CD4-positive, alpha-beta T cell treated with Interferon gamma for 1 hour (primary cell): ENCODE measurements at places on chromosomes 5 and 9.

- no peak for DNase-seq
Measured at GRCh38 chr5:116440457-116441001, 134.1 kb downstream of the SEMA6A start.

DNA sequence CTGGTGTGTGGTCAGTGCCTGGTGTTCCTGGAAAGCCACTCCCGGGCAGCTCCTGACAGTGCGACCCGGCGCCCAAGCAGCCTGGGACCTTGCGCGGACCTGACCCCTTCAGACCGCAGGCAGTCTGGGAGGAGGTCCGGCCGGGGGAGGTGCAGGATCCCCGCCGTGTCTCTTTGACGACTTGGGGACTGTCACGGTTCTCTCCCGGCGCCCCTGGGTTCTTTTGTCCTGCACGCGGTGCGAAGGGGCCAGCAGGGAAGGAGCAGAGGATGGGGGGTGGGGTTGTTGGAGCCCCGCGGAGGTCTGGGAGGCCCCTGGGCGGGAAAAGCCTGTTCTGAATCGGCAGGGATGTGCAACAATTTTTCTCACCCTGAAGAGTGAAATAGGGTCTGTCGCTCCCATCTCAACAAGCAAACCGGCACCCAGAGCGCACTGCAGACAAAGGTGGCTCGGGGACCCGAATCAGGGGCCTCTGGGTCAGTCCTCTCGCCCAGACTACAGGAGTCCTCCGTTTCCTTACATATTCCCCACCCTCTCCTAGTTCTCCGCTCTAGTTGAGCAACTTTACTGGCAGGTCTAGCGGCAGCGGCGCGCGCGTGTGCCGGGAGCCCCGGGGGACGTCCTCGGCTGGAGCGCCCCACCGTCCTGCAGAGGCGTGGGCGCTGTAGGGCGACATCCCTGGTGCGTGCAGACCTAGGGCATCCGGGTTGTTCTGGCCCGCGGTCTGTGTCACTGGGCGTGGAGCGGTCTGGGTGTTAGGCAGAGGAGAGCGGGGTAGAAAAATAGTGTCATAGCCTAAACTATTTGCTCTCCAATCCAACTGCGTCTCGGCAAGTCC is 1.2 kb downstream of the VCAN start:
- DNase-seq: no peak

DNA sequence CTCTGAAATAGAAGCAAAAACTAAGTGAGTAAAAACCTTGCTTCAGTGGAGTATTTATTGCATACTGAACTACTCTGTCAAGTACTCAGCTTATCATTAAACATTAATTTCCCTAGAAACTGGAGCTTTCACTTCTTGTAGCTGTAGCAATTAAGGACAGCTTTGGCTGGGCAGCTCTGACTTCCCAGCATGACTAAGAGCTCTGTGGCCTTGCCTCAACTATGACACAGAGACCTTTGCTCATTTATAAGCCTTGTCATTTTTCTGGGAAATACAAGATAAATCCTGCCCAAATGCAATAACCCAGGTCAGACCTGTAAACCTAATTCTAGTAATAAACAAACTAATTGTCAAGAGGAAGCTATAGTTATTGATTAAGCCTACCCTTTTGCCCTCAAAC is 65.4 kb upstream of the STK32A start:
- no peak for DNase-seq

- peak; percentile 2 for DNase-seq
Measured at GRCh38 chr9:72154468-72155285, 5.4 kb downstream of the GDA start.

DNA sequence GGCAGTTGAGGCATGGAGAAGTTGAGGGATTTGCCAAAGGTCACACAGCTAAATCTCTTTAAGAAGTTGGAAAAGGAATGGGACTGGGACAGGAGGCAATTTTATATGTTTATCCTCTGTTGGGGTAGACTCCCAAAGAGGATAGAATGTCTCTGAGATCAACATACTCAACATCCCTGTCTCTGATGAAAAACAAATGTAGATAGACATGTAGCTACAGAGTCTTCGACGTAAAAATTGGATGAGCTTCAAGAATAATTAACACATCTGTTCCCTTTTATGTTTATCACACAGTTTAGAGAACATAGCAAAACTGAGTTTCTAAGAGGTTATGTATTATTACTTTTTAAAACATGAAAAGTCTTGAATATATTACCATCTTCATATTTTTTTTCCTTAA is 204.6 kb upstream of the CD180 start:
- no peak for DNase-seq

- DNase-seq: no peak
Measured at GRCh38 chr5:2642684-2643345, 108.7 kb downstream of the IRX2 start.

GRCh38 chr5:60649288-60649917 is 50.6 kb downstream of the DEPDC1B start:
- no peak for DNase-seq

- DNase-seq: no peak
Measured at GRCh38 chr5:1299511-1299850, 4.6 kb upstream of the TERT start.

DNA sequence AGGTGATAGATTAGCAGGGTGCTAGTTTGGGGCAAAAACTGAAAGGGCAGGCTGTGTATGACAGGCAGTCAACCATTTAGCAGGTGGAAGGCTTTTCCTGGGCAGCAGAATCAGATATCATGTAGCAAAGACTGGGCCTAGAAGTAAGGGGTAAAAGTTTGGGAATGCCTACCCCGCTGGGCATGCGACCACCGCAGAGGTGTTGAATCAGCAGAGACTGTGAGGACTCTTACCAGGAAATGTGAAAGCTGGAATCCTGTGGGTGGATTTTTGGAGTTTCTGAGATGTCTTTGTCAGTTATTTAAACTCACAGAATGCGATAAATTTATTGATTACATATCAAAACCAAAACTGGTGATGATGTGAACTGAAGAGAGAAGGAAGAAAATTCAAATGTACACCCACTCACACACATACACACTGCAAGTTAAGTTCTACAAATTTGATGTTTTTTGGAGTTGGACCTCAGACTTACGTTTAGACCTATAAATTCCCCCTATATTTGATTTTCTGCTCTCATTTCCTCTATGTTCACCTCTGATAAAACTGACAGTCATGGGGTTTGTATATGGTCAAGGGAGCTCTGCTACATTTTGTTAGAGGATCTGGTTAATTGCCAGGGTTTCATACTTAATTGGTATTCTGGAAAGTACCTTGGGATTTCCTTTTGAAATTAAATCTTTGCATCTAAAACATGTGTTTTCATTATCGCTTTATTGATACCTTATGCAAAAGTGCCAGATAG is 333.6 kb downstream of the CSNK1G3 start:
- DNase-seq: no peak

GRCh38 chr5:149038336-149039080 is 24.4 kb downstream of the SH3TC2 start:
- no peak for DNase-seq

DNA sequence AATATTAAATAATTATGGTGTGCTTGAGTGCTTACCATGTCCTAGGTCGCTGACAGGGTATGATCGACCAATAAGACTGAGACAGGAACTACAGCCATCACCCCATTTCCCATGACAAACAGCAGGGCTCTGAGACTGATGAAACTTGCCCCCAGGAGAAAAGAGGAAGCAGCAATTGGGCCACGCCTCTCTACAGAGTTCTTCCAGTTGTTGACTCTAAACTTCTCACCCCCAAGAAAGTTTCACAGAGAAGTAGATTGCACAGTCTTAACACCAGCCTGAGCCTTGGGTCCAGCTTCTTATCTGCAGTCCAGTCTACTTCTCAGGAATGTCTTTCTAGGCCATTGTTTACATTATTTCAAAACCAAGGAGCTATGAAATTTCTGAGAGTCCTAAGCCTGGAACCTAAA is 182.2 kb upstream of the ANKRD55 start:
- peak; percentile 79 for DNase-seq

DNA sequence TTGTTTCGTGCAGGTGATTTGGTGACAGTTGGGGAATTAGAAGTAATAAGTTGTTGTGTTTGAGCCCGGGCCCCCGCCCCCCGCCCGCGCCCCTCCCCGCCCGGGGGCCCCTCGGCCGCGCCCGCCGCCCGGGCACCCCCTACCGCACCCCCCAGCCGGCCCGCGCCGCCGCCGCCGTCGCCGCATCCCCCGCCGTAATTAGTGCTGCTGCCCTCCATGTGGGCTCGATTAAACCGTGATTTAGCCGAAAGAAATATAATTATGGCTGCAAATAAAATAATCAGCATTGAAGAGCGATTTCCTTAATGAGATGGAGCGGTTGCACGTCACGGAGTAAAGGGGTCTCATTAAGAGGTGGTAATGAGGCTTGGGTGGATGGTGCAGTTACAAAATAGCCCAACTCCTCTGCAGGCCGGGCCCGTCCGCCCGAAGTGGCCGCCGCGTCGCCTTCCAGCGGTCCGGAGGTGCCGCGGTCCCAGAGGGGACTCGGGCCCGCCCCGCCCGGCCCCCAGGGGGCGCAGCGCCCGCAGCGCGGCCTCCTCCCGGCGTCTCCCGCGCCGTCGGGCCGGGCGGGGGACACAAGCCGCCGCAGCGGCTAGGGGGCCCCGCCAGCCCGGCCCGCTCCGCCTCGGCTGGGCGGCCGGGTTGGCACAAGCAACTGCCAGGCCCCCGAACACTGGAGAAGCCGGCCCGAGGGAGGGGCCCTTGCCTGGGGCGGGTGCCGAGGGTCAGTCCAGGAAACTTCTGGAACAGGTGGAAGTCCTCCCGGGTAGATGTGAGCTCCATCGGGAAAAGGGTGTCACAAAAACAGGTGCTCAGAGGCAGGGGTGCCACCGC is 6.9 kb upstream of the OTP start:
- DNase-seq: peak; percentile 32

DNA sequence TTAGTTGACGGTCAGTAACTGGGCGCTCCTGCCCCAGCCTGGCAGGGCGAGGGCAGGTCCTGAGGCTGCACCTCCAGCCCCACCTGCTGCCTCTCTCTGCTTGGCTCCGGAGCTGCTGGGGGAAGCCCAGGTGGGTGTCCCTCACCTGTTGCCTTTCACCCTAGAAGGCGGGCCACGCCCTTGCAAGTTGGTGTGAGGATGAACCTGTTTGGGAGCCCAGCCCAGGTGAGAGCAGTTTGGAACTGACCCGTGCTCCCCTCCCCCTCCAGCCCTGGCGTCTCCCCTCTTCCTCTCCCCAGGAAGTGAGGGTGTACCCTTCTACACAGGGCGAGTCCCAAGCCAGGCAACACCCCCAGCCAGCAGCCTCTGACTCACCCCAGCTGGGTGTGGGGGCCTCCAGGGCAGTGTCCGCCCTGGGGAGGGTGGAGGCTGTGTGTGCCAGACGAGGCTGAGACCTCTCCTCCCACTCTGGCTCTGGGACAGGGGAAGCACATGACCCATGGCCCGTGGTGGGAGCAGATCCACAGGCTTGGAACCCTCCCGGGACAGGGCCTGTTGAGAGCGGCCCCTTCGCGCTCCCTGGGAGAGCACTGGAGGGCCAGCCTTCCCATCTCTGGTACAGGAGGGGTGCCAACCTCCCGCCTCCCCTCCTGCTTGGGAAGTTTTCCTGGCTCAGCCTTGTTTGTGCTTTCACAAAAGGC is 10.4 kb downstream of the LRRC8A start:
- peak; percentile 26 for DNase-seq

GRCh38 chr5:78514427-78515330 is 133.9 kb downstream of the LHFPL2 start:
- no peak for DNase-seq

DNA sequence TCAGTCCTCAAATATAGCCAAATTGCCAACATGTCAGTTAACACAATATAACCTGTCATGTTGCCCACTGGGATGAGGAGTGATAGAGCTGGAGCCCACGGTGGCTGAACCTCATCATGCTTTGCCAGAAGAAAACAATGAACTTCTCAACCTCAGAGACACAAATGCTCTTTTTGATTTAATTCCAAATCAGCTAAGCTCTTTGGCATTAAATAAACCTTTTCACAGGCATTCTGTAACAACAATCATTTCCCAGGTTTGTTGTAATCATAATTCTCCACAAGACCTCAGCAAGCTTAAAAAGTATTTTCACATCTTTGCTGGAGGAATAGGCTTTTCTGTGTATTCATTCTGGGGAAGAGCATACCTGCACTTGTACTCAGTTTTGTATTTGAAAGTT is 830.9 kb downstream of the MAT2B start:
- no peak for DNase-seq

GRCh38 chr9:127923771-127924170 is 6.8 kb downstream of the PIP5KL1 start:
- DNase-seq: no peak

- no peak for DNase-seq
Measured at GRCh38 chr5:111582451-111582850, 70.1 kb upstream of the STARD4 start.

DNA sequence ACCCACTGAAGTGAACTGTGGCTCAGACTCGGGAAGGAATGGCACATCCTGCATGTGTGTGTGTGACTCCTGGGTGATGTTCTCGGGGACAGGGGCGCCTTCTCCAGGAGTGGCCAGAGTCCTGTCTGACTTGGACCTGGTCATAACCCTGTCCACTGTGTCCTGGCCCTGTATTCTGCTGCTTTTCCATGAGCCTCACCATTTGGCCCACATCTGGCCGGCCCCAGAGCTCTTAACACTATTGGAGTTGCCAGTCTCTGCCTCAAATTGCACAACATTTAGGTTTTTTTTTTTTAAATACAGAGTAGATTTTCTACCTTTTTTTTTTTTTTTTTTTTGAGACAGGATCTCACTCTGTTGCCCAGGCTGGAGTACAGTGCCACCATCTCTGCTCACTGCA is 278.3 kb upstream of the TUT7 start:
- DNase-seq: no peak

GRCh38 chr5:169534939-169535338 is 48.6 kb upstream of the SPDL1 start:
- DNase-seq: no peak

GRCh38 chr5:151022511-151023018 is 2.2 kb downstream of the GPX3 start:
- no peak for DNase-seq
